ENCODE measurements at places on chromosomes 7 and 10.

DNA sequence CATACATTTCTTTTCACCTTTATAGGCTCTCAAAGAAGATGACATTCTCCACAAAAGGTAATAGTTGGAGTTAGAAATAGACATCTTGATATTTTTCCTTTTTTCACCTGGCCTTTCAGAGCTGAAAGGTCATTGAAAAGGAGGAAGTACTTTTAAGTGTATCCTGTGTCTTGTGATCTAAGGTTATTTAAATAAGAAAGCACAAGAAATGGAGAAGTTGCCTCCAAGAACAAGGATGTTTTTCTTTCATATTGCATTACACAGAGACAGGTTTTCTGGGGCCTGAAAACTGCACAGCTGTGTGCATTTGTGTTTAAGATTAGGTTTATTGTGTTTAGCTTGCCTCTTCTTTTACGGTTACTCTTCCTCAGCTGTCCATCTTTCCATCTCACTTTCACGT, 103.4 kb upstream of the SEMA3D start:
- no peak for DNase-seq

GRCh38 chr10:74575191-74575720, 251.1 kb upstream of the KAT6B start:
- DNase-seq = no peak

GRCh38 chr7:130272381-130273080, 5.9 kb downstream of the CPA2 start:
- peak; percentile 80 for DNase-seq

DNA sequence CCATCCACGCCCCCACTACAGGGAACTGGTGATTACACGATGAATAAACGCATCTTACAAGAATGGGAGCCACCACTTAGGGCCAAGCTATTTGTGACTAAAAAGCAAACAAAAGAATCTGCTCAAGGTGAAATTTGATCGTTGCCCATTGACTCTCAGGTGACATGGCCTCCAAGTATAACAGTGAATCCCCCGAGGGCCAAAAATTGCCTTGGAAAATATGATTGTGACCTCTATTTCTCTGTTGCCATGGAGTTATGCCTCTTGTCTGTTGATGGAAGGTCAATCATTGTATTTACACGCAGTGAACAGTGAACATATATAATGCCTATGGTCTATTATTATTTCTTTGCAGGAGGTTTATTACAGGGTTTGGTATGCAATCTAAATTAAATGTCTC, 282.3 kb downstream of the KLF6 start:
- DNase-seq = no peak

DNA sequence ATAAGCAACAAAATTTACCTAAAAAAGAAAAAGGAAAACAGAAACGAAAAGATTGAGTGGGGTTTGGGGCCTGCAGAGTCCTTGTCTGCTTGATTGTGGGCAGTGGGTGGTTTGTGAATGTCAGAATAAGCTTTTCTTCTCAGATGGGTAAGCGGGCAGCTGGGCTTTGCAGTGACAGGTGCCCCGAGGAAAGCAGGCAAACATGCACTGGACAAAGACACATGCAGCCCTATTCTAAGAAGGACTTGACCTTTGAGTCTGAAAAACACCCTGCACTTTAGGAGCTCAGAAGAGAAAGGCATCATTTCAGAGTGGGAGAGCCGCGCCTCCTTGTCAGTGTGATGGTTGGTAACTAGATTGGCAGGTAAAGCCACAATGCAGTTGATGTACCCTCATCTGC, 562.7 kb downstream of the PTPRN2 start:
- DNase-seq = no peak

GRCh38 chr10:21673668-21674067, 139.6 kb downstream of the MLLT10 start:
- DNase-seq = no peak

DNA sequence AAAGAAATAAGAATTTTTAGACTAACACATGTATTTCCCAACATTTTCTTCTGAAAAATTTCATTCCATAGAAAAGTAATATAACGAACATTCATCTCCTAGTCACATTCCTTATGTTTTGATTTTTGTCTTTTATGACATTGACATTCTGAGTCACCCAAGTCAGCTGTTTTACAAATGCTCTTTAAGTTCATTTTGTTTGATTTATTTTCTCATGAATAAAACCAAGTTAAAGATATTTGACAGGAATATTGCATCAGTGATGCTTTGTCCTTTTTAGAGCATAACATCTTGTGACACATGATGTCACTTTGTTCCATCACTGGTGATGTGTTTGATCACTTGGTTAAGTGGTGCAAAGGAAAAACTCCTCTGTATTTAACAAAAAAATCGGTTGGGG, 48.4 kb downstream of the HGF start:
- DNase-seq = no peak

GRCh38 chr7:51592842-51593599, 276.4 kb upstream of the COBL start:
- DNase-seq = no peak

GRCh38 chr7:73602721-73603651, 21.3 kb downstream of the MLXIPL start:
- DNase-seq = no peak

DNA sequence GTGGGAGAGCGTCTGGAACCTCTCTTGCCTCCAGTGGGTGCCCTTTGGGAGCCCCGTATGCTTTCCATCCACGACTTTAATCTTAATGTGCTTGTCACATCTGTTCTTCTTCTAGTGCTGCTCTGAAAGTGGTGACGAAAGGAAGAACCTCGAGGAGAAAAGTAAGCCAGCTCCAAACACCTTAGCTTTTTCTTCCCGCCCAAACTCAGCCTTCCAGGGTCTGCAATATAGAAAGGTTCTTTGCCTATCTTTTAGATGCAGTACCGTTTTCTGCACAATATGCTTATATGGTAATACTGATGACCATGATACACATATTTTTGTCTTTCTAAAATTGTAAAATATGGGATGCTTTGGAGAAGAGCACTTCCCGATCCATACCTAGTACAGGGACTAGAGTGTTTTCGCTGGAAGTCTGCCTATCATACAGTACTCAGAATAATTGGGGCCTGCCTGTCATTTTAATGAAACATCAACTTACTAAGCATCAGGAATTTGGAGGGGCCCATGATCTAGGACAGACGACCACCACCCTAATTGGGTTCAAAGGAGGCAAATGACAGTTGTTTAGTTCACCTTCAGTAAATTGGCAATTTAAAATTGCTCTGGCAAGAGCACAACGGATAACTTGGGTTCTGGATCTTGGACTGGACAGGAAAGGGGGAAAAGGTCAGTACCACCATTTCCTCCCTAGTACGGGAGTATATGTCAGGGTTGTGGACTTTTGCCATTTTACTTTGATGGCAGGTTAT, 884 bp downstream of the RINT1 start:
- DNase-seq = no peak

DNA sequence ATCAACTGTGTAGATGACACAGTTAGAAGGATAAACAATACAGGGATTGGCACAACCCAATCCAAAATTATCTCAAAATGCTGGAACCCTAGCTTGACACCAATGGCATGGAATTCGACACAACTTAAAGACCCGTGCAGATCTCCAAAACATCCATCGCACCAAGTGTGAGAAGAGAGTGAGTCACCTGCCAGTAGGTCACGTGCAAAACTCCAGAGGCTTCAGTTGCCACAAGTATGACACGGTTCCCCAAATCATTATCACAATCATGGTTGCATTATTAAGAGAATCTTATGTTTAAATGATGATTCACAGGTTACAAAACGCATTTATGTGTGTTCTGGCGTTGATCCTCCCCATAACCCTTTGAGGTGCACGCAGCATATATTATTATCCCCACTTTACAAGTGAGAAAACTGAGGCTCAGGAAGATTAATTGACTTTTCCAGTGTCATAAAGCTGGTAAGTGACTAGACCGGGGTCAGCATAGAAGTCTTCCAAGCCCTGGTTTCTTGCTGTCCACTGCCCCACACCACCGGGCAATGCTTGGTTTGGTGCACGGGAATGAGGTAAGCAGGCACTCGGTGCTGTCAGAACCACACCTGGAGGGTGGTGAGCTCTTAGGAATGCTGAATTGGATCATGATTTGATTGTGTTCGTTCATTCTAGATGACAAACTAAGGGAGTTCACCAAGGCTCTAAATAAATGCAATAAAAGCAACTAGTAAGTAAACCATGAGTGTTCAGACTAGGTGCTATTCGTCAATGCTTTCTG, 23.6 kb upstream of the STK17A start:
- DNase-seq = no peak

- no peak for DNase-seq
Measured at GRCh38 chr10:5891009-5891408, 966 bp downstream of the FBH1 start.

DNA sequence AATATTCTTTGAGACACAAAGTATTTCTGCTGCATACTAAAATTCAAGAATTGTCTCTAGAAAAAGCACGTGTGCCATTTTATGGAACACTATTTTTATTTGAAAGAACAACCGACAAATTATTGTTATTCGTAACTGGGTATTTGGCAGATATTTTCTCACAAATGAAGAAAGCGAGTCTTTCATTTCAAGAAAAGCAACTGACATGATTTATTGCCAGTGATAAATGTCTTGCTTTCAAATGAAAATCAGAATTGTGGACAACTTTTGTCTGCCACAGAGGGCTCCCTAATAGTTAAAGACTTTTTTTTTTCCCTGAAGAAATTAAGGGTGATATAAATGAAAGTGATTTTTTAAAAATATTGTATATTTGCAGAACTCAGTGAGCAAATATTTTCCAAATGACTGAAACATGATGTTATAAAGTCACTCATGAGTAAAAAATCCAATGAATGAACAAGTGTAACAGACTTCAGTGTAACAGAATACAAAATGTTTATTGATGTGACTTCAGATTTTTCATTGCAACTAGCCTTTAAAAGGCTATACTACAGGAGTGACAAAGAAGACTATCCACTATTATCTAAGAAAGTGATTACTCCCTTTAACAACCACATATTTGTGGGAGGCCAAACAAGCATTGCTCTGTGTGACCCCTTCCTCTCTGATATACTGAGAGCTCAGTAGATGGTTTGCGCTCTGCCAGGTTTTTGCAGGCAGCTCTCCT, 49.0 kb upstream of the SEMA3E start:
- no peak for DNase-seq

DNA sequence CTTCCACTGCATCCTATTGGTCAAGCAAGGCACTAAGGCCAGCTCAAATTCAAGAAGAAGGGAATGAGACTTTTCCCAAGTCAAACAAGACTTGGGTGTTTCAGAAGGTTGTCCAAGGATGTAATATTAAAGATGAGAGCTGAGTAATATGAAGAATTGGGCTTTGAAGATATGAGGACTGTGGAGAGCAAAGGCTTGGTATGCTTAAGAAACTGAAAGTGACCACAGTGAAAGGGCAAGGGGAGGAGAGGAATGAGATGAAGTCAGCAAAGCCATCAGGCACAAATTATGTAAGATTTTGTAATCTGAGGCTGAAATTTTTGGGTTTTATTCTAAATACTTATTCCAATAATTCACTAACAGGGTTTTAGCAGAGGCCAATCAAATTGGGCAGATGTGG, 38.6 kb upstream of the NPY start:
- no peak for DNase-seq

DNA sequence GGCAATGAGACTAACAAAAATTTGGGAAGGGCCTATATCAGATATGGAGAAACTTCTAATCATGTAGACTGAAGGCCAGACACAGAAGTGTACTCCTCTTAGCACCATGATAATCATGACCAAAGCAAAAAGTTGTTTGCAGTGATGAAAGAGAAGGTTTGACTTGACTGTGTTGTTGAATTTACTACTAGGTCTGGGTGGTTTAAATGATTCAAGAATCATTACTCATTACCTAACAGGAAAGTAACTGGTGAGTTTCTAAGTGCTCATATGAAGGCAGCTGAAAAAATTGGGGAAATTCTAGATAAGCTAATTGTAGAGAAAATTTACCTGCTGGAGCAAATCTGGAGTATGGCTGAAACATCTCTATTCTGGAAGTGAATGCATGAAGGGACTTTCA, 451.5 kb upstream of the SORCS1 start:
- no peak for DNase-seq

GRCh38 chr7:42253316-42253715, 16.3 kb upstream of the GLI3 start:
- no peak for DNase-seq

DNA sequence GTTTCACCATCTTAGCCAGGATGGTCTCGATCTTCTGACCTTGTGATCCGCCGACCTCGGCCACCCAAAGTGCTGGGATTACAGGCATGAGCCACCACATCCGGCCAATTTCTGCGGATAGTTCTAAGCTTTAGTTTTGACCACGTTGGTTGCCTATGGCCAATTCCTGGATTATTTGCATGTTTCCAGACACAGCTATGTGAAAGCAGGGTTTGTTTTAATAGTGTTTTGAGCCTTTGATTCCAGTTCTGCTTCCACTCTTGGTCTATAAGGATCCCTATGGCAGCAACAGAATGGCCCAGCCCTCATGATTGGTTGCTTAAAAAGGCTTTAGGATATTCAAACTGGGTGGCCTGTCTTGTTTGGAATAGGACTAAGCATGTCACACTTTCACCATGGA, 19.1 kb downstream of the SIRT1 start:
- no peak for DNase-seq

DNA sequence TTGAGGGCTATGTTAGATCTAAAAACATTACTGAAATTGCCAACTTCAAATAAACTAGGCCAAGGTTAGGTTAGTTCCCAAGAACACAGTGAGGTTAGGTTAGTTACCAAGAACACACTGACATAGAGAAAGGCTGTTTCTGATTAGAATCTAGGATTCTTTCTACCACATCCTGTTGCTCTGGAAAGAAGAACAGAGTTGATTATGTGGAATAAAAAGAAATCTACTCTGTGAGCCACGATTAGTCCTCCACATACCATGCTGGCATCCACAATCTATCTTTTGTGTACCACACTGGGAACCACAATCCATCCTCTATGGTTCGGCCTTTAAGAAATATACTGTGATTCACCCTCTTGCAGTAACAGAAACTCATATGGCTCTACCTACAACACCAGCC, 91.4 kb downstream of the LRRTM3 start:
- DNase-seq = no peak

GRCh38 chr7:30116771-30117170, 18.0 kb upstream of the MTURN start:
- DNase-seq = no peak

- DNase-seq = peak; percentile 57
Measured at GRCh38 chr7:157337316-157338149, 729 bp downstream of the DNAJB6 start.

- DNase-seq = no peak
Measured at GRCh38 chr10:115861455-115861854, 411.6 kb downstream of the GFRA1 start.

DNA sequence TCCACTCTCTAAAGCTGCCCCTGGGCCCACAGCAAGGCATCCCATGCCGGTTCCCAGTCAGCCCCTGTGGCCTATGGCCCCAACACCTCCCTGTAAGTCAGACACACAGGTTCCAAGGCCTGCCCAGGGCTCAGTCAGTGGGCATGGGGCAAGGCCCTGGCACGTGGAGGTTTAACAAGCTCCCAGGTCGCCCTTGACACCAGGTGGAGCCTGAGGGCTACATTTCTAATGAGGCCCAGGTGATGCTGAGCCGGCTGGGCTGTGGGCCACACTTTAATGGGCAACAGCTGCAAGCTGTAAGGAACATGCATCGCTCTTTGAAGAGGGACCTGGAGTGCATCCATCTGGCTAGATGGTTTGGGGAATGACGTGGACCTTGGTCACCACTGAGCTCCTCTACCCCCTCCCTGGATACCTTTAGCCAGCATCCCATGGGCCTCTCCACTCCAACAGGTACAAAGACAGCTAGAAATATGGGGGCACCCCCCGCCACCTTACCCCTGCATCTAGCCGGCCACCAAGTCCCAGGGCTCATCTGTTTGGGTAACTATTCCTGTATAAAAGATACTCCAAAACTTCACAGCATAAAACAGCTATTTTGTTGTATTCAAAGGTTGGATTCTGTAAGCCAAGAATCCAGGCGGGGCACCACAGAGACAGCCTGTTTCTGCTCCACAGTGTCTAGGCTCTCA, 122.5 kb downstream of the OAT start:
- DNase-seq = peak; percentile 51
